Brain microvascular endothelial cell (primary cell): ENCODE measurements at places on chromosomes 3 and 15.
A peak's percentile ranks its signal among the peaks of the same experiment; 100 is the strongest.

DNA sequence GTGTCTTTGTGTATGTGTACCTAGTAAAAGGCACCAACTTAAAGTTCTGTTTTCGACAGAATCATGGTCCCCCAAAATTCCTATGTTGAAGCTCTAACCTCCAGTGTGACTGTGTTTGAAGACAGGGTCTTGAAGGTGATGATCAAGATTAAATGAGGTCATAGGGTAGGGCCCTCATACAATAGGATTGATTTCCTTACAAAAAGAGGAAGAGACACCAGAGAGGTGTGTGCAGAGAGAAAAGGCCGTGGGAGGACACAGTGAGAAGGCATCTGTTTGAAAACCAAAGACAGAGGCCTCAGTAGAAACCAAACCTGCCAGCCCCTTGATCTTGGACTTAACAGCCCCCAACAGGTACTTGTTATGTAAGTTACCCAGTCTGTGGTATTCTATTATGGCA lies 52.0 kb upstream of the CORO2B start:
- DNase-seq, result no peak

DNA sequence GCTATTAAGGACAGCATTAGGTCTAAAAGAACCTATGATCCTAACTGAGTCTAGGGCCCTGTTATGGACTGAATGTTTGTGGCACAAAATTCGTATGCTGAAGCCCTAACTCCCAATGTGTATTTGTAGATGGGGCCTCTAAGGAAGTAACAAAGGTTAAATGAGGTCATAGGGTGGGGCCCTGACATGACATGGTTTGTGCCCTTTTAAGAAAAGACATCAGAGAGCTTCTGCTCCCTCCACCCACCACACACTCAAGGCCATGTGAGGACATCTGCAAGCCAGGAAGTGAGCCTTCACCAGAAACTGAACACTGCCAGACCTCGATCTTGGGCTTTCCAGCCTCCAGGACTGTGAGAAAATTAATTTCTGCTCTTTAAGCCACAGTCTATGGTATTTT lies 49.2 kb downstream of the PHC3 start:
- no peak for DNase-seq

GRCh38 chr3:59886790-59887189 lies 837.0 kb upstream of the CFAP20DC start:
- no peak for DNase-seq

DNA sequence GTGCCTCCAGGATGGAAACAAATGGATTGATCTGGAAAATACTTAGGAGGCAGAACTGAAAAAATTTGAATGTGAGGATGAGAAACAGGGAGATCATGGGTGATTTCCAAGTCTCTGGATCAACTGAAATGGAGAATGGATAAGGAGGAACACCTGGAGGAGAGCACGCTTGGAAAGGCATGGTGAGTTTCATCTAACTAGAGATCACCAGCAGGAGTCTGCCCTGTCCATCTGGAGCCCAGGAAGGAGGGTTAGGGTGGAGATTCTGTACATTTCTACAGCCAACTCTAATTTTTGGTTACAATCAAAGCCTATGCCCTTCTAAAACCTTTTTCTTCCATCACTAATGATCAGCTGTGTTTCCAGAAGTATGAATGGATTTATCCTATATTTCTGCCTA lies 995.9 kb upstream of the CFAP20DC start:
- DNase-seq, result no peak

DNA sequence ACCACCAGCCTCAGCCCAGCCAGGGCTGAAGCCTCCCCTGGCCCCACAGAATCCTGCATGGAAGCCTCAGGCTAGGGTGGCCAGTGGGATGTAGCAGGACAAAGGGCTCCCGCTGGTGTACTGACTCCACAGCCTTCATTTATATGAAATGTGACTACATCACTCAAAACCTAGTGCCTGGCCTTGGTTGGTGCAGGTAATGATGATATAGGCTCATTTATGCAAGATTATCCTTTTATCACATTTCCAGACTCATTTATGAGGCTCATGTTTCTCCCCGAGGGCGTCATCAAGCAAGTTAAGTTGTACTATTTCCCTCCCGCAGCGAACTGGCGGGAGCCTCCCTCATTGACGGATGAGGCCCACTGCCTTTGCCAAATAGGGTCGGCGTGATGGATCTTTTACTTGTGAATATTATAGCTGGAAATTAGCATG lies 179.1 kb upstream of the SMAD3 start:
- DNase-seq, result no peak

DNA sequence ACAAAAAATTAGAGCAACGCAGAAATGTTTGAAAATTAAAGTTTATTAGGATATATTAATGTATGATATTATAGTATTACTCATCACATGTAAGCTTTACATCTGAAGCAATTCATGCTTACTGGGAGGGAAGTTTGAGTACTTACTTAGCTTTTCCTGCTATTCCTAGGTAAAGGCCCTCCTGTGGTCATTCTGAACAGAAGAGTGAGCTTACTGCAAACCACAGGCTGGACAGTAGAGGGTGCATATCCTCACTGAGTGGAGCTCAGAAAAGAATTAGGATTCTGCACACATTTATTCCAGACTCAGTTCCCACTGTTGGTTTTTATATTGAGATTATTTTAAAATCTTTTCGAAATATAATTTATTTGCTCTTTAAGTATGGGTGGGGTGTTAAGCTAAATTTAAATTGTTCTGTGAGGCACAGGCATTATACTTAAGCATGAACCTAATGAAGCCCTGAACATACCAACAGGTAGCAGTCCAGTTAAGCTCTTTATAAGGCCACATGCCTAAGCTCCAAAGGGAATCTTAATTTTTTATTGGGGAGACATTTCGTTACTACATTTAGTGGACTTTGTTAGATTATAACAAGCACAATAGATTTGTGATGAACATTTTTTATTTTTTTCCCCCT lies 10.2 kb downstream of the MRPS22 start:
- DNase-seq, result peak; percentile 58

DNA sequence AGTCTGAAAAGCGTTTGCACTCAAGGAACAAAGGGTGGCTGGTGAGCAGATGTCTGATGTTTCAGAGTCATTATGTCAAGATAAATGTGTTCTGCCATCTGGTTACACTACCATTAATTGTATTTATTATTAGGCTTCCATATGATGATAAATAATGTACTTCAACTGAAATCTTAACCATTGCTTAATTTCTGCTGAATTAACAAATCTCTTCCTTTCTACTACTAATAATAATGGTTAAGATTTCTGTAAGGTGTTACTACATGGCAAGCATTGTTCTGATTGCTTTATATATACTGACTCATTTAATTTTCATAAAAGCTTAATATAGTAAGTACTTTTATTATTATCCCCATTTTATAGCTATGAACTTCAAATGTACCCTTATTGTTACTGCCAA lies 68.4 kb upstream of the GALNT15 start:
- DNase-seq, result no peak

- DNase-seq, result no peak
Measured at GRCh38 chr15:74957476-74958035, 984 bp upstream of the RPP25 start.

- DNase-seq, result peak; percentile 76
Measured at GRCh38 chr15:73964736-73965093, 27.4 kb downstream of the STOML1 start.

- DNase-seq, result no peak
Measured at GRCh38 chr15:61769557-61769956, 290.7 kb downstream of the VPS13C start.

- no peak for DNase-seq
Measured at GRCh38 chr3:159451067-159451466, 537.6 kb upstream of the IL12A start.

- no peak for DNase-seq
Measured at GRCh38 chr3:187368251-187369088, at the start of gene RTP4. RTP4 (plus strand) TSS chr3:187368385; CDS start chr3:187368442, 57 bp downstream.

- DNase-seq, result no peak
Measured at GRCh38 chr3:27378331-27378730, 9.1 kb upstream of the NEK10 start.

GRCh38 chr3:127915115-127915936 lies at the start of gene KBTBD12:
KBTBD12 (plus strand) TSS chr3:127915232; CDS start chr3:127923062, 7,830 bp downstream.
- no peak for DNase-seq

GRCh38 chr15:86229936-86230335 lies 150.3 kb downstream of the AGBL1 start:
- no peak for DNase-seq

GRCh38 chr15:66740802-66741201 lies 38.8 kb downstream of the SMAD6 start:
- DNase-seq, result no peak

GRCh38 chr3:174859756-174860155 lies 622 bp downstream of the NAALADL2 start:
- no peak for DNase-seq

- DNase-seq, result no peak
Measured at GRCh38 chr3:166211451-166211850, 374.2 kb upstream of the BCHE start.

DNA sequence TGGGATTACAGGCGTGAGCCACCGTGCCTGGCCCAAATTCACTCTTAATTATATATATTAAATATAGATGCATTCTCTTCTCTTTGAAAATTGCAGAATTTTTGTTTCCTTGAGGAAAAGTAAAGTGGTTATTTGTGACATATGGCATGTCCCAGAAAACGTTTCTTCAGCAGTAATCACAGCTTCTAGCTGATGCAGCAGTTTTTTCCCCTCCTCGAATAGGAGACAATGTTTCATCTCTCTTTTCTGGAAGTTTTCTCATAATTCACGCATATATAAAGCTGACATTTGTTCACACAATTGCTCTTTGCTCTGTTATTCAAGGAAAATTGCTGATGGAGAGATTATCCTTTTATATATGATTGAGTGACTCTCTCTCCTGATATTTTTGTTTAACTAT lies 99.8 kb downstream of the SERPINI1 start:
- no peak for DNase-seq

DNA sequence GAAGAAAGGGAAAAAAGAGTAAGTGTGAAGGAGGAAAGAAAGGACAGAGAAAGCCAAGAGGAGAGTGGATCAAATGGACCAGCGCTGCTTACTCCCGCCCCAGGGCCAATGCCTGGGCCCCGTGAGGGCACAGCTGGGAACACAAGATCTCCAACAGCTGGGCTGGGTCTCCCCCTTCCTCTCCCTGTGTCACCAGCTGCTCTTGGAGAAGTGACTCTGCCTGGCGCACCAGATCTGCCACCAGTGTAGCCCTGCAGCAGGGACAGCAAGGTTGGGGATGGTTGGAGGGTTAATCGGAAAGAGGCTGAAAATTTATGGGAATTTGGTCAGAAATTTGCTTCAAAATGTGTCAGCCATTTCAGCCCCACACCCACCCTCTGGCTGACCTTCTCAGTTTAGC lies 8.4 kb downstream of the CDAN1 start:
- no peak for DNase-seq

GRCh38 chr3:190762801-190763200 lies 99.7 kb downstream of the GMNC start:
- DNase-seq, result no peak

GRCh38 chr3:8493744-8494143 lies 7.9 kb upstream of the LMCD1 start:
- no peak for DNase-seq

DNA sequence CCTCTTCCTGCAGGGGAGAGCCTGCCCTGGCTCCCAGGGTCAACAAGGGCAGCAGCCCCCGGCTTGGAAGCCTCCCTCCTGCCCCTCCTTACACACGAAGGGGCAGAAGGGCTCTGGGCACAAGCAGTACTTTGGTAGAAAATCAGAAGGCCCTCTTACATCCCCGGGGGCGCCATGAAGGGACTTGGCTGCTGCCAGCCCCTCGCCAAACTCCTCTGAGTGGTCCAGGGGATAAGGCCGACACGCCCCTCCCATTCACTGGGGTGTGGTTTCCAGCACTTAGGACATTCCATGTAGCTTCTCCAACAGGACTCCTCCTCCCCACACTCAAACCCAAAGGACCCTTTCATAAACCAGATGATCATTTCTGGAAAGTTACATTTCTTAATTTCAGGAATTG lies 1.2 kb upstream of the ST8SIA2 start:
- DNase-seq, result no peak

DNA sequence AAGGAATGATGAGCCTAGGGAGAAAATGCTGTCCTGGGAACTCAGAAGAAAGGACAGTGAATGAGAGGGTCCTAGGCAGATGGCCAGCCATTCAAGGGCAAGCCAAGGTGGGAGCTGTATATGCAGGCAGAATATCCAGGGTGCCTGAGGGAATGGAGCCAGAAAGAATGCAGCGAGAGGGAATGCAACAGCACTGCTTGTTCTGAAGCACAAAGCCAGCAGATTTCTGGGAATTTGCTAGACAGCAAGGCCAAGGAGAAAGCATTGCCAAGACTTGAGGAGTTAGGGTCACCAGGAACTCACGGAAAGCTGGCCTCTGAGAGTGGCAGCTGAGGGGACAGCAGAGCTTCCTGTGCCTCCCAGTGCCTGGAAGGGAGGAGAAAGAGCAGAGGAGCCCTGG lies 200.6 kb downstream of the MYRIP start:
- DNase-seq, result no peak

DNA sequence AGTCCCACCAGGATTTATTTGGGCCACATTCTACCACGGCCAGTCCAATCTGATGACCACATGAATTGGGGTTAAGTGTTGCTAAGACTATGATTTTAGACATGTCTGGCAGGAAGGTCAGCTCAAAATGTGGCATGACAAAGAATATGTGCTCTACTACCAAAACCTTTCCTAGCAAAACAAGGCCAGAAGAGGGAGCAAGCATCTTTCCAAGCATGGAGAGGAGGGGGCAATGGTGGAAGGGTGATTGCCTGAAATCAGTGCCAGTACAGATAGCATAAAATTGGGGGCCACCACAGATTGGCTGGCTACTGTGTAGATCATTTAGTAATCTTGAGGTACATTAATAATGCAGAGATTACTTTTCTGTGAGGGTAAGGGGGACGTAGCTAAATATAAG lies 43.2 kb downstream of the TMEM39A start:
- DNase-seq, result no peak

GRCh38 chr3:180855364-180855763 lies 57.1 kb upstream of the FXR1 start:
- DNase-seq, result no peak

- DNase-seq, result no peak
Measured at GRCh38 chr15:67110361-67110781, 45.0 kb downstream of the SMAD3 start.

DNA sequence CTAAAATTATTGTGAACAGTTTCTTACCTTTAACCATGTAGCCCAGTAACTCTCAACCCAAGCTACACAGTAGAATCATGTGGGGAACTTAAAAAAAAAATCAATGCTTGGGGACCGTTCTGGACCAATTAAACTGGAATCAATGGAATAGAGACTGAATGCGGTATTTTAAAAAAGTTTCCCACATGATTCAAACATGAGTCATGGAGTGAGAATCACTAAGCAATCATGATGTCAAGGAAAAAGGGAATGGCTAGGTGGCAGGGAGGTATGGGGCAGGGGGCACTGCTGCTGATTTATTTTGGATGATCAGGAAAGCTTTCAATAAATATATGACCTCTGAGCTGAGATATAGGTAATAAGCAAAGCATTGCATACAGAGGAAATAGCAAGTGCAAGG lies 250.5 kb upstream of the RORA start:
- peak; percentile 16 for DNase-seq

DNA sequence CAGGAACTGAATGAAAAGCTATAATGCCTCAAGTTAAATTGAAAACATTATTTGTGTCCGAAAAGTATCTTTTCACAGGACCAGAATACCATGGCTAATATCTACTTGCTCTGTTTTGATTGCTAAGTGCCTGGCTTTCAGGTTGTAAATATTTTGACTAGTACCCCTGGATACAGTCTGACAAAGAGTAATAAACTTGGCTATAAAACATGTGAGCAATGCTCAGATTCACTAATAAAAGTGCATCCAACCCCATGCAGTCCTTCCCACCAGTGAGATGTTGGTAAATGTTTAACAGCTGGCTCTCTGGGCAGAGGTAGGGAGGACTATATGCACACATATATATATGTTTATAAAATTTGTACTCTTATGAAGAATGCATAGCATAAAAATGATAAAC lies 281.8 kb upstream of the TGFBR2 start:
- no peak for DNase-seq
